ENCODE measurements at places on chromosomes 5 and 9.

GRCh38 chr5:174735498-174736330 is 11.3 kb downstream of the MSX2 start:
- no peak for DNase-seq

DNA sequence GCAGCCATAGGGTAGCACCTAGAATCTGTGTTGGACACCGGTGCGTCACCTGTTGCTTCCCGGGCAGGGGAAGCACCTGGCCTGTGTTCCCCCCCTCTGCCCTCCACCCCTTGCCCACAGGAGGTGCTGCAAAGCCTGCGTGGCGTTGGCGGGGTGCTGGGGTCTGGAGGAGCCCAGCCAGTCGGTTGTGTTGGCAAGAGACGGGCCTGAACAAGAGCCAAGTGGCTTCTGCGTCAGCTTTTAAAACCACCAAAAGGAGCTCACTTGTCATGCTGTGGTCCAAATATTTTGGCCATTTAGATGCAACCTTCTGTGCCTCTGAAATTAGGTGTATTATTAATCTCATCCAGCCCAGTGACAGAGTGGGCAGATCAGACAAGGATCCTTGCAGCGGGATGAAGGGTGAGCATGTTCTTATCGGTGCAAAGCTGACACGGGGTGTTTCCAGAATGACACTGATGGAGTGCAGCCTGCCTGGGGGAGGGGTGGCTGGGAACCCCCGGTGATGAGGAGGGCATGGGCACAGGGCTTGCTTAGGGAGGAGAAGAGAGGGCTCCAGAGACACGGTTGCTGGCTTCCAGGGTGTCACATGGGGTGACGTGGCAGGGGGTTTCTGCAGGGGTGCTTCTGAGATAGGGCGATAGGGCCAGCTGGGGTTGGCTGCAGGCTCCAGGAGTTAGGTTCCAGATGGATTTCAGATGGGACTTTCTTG is 9.7 kb upstream of the RXRA start:
- DNase-seq, result no peak

DNA sequence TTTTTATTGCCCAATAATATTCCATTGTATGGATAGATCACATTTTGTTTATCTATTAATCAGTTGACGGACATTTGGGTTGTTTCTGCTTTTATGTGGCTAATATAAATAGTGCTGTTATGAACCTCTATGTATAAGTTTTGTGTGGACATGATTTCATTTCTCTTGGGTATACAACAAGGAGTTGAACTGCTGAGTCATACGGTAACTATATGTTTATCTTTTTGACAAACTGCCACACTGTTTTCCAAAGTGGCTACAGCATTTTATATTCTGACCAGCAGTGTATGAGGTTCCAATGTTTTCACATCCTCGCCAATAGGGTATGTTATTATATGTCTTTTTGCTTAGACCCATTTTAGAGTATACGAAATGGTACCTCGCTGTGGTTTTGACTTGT is 264.3 kb downstream of the RFX3 start:
- DNase-seq, result no peak

DNA sequence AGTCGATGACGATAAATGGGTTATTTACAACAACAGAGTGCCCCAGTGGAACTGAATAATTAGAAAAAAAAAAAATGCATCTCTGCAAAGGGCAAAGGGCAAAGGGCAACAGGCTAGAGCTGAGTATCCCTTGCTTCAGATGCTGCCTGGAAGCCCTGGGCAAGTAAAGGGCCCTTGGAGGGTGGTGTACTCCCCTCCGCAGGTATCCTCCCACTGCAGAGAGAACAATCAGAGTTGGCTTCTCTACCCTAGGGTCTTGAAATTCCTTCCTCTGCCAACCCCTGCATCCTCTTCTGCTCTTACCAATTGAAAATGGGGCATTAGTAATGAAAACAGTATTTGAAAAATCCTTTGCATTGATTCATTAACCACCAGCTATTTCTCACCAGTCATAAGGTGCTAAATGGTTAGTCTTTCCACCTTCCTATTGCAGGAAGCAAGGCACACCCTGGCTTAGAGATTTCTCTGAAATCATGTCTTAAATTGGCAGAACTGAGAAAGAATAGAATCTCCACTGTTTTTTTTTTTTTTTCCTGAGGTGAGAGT is 122.6 kb downstream of the SEMA6A start:
- DNase-seq, result no peak

- DNase-seq, result no peak
These were observed 37.0 kb downstream of the TNFSF8 start for GRCh38 chr9:114893221-114894010.

- peak; percentile 57 for DNase-seq
These were observed 42.5 kb downstream of the RALGPS1 start for GRCh38 chr9:126956917-126957686.
